Stimulated activated CD8-positive, alpha-beta memory T cell treated with anti-CD3 and anti-CD28 coated beads, Interleukin-12 subunit alpha, Interleukin-12 subunit beta, amount 100 ng/mL, for 1 hour (primary cell): ENCODE measurements at places on chromosomes 5 and 9.

DNA sequence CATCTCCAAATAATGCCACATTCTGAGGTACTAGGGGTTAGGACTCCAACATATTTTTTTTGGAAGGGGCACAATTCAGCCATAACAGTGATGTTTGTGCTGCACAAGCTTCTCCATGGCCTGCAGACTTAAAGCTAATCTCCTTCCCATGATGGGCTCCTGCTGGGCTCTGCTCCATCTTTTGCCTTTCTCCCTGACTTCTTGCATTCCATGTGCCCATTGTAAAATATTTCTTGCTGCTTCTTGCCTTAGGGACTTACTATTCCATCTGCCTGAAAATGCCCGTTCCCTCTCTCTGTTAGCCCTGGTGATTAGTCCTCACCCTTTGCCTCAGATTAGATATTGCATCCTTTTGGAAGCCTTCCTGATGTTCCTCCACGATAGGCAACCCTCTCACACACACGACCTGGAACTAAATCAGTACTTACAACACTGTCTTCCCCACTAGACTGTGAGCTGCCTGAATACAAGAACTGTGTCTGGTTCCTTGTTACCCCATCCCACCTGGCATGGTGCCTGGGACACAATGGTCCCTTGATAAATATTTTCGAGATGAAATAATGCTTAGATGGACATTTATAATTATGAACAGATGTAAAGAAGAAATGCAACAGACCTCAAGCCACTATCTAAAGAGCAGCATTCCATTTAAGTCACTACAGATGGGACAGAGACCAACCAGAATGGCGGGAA lies 33.5 kb downstream of the OR1J1 start:
- DNase-seq, result no peak

- no peak for DNase-seq
These were observed 16.8 kb downstream of the AOPEP start for GRCh38 chr9:94743035-94743954.

DNA sequence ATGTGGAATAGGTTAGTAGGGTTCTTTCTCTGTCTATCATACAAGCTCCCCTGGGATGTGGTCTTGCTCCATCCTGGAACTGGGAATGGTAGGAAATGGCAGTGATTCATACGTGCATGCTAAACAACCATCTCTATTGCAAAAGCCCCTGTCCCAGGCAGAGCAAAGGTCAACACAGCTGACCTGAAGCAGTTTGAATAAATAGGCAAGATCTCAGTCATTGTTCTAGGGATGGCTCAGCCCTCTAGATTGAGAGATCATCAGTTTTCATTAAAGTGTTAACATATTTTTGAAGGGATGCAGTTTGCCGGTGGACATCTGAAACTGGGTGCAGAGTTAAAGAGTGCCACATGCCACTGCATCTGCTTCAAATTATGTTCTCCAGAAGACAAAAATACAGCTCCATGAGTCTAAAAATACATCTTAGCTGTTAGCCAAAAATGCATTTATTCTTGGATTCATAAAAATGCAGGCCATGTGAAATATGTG lies 224.1 kb downstream of the ESM1 start:
- DNase-seq, result no peak

- DNase-seq, result no peak
These were observed 108.4 kb downstream of the ALDH1A1 start for GRCh38 chr9:72844440-72844768.

DNA sequence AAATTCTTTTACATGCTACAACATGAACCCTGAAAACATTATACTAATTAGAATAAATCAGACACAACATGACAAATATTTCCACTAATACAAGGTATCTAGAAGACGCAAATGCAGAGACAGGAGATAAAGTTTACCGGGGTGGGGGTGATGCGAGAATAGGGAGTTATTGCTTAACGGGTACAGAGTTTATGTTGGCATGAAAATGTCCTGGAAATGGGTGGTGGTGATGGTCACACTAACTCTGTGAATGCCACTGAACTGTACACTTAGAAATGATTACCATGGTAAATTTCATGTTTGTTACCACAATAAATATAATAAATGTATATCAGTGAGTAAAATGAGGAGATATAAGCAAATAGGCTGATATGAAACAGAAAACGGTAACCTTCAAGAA lies 132.7 kb downstream of the DCP2 start:
- no peak for DNase-seq

- no peak for DNase-seq
These were observed 108.7 kb downstream of the MAST4 start for GRCh38 chr5:66704790-66705425.

DNA sequence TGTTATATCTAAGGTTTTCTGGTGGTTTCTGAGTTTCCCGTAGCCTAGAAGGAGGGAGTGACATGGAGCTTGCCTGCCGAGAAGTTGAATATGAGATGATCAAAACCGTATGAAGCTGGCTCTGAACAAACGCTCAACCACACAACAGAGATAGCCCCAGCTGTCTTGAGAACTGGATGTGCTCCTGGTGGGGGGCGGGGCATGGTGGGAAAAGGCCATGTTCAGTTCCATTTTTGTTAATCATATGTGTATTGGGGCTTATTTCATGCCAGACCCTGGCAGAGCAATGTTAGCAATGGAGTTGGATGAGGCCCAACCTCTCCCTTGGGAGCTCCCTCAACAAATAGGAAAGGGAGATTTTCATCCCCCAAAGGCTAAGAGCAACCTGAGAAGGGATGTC lies 4.8 kb downstream of the CCL19 start:
- no peak for DNase-seq

GRCh38 chr5:57341380-57341979 lies 141.1 kb downstream of the ACTBL2 start:
- no peak for DNase-seq

DNA sequence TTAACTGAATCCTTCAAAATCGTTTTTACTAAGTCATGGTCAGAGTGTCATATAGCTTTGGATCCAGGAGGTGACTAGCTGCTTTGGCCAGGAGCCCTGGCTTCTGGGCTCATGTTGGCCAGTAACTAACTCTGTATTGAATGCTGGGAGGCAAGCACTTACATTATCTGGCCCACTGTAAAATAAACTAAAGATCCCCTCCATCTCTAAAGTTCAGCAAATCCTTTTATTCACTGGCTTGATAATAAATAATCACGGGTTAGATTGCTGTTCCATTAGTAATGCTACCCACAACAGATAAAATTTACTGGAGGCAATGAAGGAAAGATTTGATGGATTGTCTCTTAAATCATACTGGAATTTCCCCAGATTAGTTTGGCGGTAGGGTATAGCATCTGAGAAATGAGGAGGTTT lies 382.2 kb upstream of the TLE4 start:
- DNase-seq, result no peak

DNA sequence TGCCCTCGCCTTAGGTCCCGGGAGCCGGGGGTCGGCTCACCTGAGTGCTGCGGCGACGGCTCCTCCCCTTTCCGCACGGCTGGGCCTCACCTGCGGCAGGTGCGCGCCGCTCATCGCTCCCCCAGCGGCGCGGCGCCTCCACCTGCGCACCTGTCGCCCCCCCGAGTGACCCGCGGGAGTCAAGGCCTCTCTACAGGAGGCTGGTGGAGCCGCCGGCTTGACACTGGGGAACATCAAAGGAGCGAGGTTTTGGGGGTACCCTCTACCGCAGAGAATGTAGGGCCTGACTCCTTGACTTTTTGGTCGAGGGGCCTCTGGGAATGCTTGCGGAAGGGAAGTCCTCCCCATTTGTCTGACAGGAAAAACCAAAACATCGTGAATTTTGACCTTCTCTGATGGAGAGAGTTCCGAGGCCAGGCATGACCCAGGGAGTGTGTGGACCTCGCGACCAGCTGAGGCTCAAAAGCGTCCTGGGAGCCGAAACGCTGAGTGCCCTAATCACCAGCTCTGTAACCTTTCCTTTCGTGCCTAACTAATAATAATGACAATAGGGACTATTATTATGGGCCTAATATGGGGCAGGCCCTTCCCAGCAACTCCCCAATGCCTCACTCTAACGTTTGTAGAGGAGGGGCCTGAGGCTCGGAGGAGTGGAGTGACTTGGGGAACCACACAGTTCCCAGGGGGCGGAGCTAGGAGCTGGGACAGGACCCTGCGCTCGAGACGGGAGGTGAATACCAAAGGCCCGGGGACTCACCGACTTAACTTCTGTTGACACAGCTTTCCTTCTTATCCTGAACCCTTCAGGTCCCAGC lies 714 bp upstream of the IER5L start:
- DNase-seq, result no peak

DNA sequence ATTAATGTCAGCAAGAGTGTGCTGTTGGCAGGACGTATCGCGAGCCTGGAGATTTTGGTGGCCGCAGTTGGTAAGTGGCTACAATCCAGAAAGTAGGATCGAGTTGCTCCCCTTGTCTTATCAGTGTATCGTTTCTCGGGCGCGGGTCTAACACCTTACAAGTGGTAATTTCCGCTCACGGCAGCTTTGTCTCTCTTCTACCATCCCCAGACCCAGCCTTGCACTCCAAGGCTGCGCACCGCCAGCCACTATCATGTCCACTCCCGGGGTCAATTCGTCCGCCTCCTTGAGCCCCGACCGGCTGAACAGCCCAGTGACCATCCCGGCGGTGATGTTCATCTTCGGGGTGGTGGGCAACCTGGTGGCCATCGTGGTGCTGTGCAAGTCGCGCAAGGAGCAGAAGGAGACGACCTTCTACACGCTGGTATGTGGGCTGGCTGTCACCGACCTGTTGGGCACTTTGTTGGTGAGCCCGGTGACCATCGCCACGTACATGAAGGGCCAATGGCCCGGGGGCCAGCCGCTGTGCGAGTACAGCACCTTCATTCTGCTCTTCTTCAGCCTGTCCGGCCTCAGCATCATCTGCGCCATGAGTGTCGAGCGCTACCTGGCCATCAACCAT lies 1.1 kb downstream of the PTGER4 start:
- peak; percentile 33 for DNase-seq

DNA sequence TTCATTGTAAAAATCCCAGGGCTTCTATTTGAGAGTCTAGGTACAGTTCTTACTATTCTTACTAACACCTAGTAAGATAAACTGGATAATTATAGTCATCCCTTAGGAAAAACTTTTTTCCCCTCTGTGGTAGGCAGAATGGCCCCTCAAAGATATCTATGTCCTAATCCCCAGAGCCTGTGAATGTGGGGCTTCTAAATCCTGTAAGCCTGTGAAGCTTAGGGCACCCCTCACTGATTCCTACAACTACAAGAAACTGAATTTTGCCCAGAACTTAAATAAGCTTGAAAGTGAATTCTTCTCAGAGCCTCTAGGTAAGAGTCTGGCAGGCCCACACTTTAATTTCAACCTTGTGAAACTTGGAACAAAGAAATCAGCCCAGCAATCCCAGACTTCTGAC lies 130.1 kb upstream of the ACOT12 start:
- DNase-seq, result no peak

DNA sequence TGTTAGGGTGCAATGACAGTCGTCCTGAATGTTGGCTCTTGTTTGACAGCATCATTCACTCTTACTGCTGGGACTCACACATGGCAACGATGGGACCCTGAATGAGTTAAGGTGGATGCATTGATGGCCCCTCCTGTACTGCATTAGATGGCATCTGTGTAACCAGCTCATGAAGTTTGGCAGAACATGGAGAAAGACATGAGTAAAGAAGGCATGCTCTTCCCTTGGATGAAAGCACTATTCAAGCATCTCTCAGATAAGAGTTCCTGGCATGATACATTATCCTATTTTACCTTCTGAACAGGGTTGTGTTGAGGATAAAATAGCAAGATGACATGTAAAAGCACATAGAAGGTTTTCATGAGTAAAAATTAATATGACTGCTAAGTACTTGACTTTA lies 142.2 kb upstream of the GAS1 start:
- no peak for DNase-seq

- no peak for DNase-seq
These were observed 136.8 kb downstream of the CFAP90 start for GRCh38 chr5:7714119-7714518.

DNA sequence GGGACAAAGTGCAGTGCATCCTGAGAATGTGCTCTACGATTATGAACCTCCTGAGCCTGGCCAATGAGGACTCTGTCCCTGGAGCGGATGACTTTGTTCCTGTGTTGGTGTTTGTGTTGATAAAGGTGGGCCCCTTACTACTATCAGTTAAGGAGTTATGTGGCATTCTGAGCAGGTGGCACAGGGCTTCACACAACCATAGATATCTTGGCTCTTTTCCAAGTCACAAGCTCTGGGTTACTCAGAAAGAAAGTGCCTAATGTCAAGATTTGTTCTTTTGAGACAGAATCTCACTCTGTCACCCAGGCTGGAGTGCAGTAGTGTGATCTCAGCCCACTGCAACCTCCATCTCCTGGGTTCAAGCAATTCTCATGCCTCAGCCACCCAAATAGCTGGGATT lies 99.0 kb downstream of the GAPVD1 start:
- DNase-seq, result no peak

- no peak for DNase-seq
These were observed 51.1 kb upstream of the COL5A1 start for GRCh38 chr9:134590240-134591081.

- DNase-seq, result no peak
These were observed 68.2 kb downstream of the ADCY2 start for GRCh38 chr5:7464182-7464581.

DNA sequence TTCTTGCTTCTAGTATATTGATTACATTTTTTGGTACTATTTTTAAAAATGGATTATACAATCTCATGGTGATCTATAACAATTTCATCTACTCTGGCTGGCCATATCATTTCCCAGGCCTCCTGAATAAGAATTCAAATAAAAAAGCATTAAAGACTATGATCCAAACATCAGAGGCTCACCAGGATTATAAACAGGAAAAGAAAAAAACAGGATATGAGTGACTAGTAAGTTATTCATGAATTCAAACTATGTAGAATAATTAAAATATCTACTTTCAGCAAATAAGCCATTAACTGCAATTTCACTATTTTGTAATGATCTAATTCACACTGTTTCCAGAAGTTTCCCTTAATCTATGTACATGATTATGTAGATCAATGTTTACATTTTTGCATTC lies 293.1 kb upstream of the CDH6 start:
- no peak for DNase-seq

DNA sequence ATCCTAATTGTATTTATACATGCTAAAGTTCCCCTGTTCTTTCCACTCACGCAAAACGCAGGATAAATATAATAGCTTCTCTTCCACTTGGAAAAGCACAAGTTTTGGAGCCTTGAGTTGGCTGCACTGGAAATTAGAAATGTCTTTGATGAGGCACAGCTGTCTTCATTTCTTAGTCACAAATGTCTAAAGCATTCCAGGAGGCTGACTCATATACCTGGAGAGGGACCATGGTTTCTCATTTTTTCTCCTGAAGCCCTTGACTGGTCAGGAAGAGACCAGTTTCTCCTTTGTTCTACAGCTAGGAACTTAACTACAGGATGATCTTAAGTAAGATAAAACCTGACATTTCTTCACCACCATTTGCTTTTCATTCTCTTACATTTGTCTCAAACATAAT lies 16.2 kb downstream of the MTX3 start:
- no peak for DNase-seq

DNA sequence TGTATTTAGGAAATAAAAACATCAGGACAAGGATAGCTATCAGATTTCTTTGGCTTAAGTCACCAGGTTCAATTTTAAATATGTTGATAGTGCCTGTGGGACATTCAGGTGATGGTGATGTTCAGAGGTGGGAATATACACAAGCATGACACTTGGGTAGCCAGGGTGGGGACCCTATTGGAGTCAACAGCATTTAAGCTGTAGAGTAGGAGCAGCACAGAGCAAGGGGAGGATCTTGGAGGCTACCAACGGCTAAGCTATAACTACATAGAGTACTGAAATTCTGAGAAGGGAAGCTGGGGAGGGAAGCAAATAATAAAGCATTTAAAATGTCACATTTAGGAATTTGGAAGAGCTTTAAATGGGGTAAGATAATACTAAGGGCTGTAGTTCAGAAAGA lies 177.7 kb downstream of the CPLANE1 start:
- no peak for DNase-seq

GRCh38 chr5:83485842-83486241 lies 14.3 kb downstream of the VCAN start:
- no peak for DNase-seq
